ENCODE measurements at places on chromosomes 4 and X. TPM values are rescaled to one million over a fixed set of nuclear protein-coding genes. Genes with fewer than 3 reads are reported as not detected.

- no peak for DNase-seq
Observed at GRCh38 chrX:48890296-48890925, 7.2 kb downstream of the TIMM17B start.

GRCh38 chr4:113472864-113473263 is 288.7 kb downstream of the CAMK2D start:
- DNase-seq = no peak

BST1 gene
- total RNA-seq = 1.0 TPM

DNA sequence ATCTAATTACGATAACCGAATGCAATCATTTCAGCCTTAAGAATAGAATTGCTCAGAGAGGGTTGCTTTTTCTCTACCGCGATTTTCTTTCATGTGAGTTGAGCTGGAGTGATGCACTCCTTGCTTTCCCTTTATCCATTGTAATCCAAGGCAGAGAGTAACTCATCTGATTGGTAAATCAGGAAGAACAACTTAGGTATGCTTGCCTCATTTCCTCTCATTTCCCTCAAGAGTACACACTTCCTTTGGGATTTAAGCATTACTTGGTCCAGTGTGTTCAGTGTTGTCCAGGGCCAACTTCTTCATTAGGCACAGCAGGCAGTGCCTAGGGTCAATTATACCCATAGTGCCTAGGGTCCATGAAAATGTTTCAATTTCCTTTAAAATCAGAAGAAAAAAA is 15.7 kb upstream of the N4BP2 start:
- DNase-seq = no peak

DNA sequence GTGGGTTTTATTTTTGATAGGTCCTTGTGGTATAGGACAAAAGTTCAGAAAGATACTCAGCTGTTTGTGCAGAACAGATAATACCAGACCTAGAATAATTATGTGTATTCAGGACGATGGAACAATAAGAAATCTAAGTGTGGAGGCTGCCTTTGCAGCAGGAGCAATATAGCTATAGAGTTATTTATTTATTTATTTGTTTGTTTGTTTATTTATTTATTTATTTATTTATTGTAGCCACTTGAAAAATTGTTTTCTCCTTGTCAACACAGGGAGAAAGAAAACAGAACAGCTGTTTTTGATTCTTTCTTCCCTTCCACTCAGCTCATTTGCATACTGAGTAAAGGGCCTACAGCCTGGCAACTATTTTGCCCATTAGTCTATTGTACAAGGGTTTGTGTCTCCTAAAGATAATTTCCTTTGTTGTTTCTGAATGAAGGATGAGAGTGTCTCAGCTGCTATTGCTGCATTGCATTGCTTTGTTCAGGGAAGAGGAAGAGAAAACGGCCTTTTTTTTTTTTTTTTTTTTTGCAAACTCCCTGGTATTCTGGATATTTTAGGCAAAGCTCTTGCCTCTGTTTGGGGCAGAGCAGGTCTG is 56.0 kb upstream of the ESX1 start:
- no peak for DNase-seq

DNA sequence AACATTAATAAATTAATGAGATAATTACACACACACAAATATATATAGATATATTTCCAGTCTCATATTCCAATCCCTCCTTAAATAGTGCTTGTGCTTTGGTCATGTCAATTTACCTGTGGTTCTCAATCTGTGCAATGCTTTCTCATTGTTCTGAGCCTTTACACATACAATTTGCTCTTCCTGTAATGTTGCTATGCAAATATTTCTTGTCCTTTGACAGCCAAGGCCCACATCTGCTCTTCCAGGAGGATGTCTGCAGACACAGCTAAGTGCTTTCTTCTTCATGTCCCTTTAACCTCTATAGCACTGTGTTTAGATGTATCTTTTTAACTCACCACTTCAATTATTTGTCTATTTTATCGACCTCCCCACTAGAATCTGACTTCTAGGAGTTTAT is 67.3 kb upstream of the RAPGEF2 start:
- no peak for DNase-seq
